ENCODE measurements at places on chromosomes 16 and 17.

DNA sequence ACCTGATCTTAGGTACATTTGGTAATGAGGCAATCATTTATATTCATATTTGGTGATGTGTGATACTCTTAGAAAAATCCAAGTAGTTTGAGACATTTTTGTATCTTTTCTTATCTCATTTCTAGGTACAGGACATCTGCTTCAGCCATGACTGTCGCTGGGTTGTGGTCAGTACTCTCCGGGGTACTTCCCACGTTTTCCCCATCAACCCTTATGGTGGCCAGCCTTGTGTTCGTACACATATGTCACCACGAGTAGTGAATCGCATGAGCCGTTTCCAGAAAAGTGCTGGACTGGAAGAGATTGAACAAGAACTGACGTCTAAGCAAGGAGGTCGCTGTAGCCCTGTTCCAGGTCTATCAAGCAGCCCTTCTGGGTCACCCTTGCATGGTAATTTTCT is 312.2 kb downstream of the BCAS3 start:
- no peak overlapping the region for H3K4me3 ChIP-seq
- H3K36me3 ChIP-seq = peaks cover 2% of the 10 kb centered on the region
- H3K27me3 ChIP-seq = peaks cover 1% of the 10 kb centered on the region
- H3K4me1 ChIP-seq = no peaks in the 10 kb centered on the region
- DNase-seq = no peak

DNA sequence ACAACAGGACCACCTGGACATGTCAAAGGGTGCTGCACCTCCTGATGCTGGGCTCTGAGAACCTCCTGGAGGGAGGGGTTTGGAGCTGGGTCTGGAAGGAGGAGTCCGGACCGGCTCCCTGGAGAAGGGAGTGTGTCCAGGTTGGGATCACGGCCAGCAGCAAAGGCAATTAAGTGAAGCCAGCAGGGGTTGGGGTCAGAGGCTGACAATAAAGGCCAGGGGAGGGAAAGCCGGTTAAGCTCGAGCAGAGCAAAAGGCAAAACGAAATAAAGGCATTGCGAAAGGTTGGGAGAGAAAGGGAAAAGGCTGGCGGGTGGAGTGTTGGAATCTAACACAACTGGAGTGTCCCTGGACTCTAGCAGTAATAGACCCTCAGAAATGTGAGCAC is 992 bp upstream of the CACNG4 start:
- H3K27me3 ChIP-seq = peaks cover 52% of the 10 kb centered on the region
- no peak overlapping the region for H3K4me3 ChIP-seq
- no peak for DNase-seq
- no peaks in the 10 kb centered on the region for H3K36me3 ChIP-seq

DNA sequence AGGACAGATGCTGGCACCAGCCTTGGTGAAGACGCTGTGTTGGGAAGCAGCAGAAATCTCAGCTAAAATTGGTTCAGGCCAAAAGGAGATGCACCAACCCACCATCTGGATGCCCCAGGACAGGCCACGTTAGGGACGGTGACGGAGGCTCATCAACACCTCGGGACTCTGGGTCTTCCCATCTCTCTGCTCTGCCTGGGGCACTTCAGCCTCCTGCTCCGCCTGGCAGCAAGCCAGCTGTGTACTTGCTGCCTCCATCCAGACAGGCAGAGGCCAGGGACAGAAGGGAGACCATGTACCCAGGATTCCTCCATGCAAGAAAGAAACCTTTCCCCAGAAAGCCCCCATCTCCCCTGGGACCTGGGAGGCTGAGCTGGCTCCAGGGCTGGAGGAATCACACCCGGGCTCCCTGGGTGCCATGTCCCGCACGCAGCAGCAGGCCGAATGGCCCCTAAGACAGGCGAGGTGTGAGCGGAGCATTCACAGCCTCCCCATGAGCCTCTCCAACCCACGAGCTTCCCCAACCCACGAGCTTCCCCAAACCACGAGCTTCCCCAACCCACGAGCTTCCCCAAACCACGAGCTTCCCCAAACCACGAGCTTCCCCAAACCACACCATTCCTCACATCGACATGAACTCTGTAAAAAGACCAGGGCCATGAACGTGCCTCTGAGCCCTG is 274.5 kb downstream of the C16orf95 start:
- no peak overlapping the region for H3K27ac ChIP-seq
- H3K4me3 ChIP-seq = no peak overlapping the region
- H3K4me1 ChIP-seq = no peaks in the 10 kb centered on the region
- no peaks in the 10 kb centered on the region for H3K36me3 ChIP-seq

GRCh38 chr17:79417476-79417988 is 193.3 kb downstream of the RBFOX3 start:
- no peaks in the 10 kb centered on the region for H3K4me1 ChIP-seq
- no peak overlapping the region for H3K4me3 ChIP-seq
- no peaks in the 10 kb centered on the region for H3K36me3 ChIP-seq
- no peak overlapping the region for H3K27ac ChIP-seq

- peaks cover 16% of the 10 kb centered on the region for H3K36me3 ChIP-seq
- no peaks in the 10 kb centered on the region for H3K27me3 ChIP-seq
- H3K27ac ChIP-seq = no peak overlapping the region
- H3K4me3 ChIP-seq = no peak overlapping the region
These were observed 8.5 kb upstream of the PIK3R6 start for GRCh38 chr17:8875957-8876356.

- DNase-seq = no peak
- H3K36me3 ChIP-seq = no peaks in the 10 kb centered on the region
These were observed 142.3 kb upstream of the CDH5 start for GRCh38 chr16:66224186-66224585.

All from activated CD4-positive, alpha-beta memory T cell treated with anti-CD3 and anti-CD28 coated beads for 36 hours (primary cell).